Tracheal epithelial cell (primary cell): ENCODE measurements at places on chromosomes 6 and 20. TPM values are rescaled to one million over a fixed set of nuclear protein-coding genes. Genes with fewer than 3 reads are reported as not detected.

The TTLL9 gene
- not detected in 2 replicates for total RNA-seq

The TNF gene
- 4.3 TPM in 1 of 2 replicates, not detected in the other for total RNA-seq

The RPS21 gene
- 756 and 909 TPM in 2 replicates for total RNA-seq

The MCHR2 gene
- total RNA-seq: not detected in 2 replicates

The CLPSL2 gene
- not detected in 2 replicates for total RNA-seq

The FBXO30 gene
- 5.8 and 6.0 TPM in 2 replicates for total RNA-seq

The USP49 gene
- total RNA-seq: 1.9 TPM in 2 replicates

The XKR7 gene
- total RNA-seq: under 0.01 TPM in 1 of 2 replicates, not detected in the other

The FAM83C gene
- under 0.01 TPM in 2 replicates for total RNA-seq

The NQO2 gene
- total RNA-seq: 17.5 and 22.7 TPM in 2 replicates

The SEMG1 gene
- not detected in 2 replicates for total RNA-seq

The DEFB115 gene
- not detected in 2 replicates for total RNA-seq

The SCRT2 gene
- not detected in 2 replicates for total RNA-seq

The PPP1R14C gene
- 89.9 and 169 TPM in 2 replicates for total RNA-seq

The GPLD1 gene
- 0.21 TPM in 1 of 2 replicates, not detected in the other for total RNA-seq

The HUS1B gene
- 0.85 and 1.2 TPM in 2 replicates for total RNA-seq

The ZBTB12 gene
- 0.72 and 3.0 TPM in 2 replicates for total RNA-seq

The ARHGAP18 gene
- total RNA-seq: 7.2 and 9.9 TPM in 2 replicates

The NKAIN2 gene
- not detected in 2 replicates for total RNA-seq

The BEND6 gene
- total RNA-seq: under 0.01 and 1.2 TPM in 2 replicates

The STMND1 gene
- total RNA-seq: 0.24 TPM in 1 of 2 replicates, not detected in the other

The CRYBG1 gene
- 46.5 and 81.6 TPM in 2 replicates for total RNA-seq

The GPR6 gene
- total RNA-seq: not detected in 2 replicates

The MUC21 gene
- under 0.01 and 0.21 TPM in 2 replicates for total RNA-seq

The ANKEF1 gene
- total RNA-seq: 2.9 and 6.6 TPM in 2 replicates
